ENCODE measurements at places on chromosomes 6 and 20.

- DNase-seq = peak; percentile 76
These were observed 122.5 kb upstream of the SLC2A12 start for GRCh38 chr6:134174672-134175531.

- DNase-seq = no peak
These were observed 32.6 kb upstream of the MPC1 start for GRCh38 chr6:166415306-166415705.

- DNase-seq = no peak
These were observed 43.5 kb downstream of the PERP start for GRCh38 chr6:138063726-138064125.

GRCh38 chr6:38039502-38039901 lies 220.0 kb downstream of the ZFAND3 start:
- DNase-seq = no peak

- no peak for DNase-seq
These were observed 96.9 kb upstream of the VGLL2 start for GRCh38 chr6:117168296-117169063.

DNA sequence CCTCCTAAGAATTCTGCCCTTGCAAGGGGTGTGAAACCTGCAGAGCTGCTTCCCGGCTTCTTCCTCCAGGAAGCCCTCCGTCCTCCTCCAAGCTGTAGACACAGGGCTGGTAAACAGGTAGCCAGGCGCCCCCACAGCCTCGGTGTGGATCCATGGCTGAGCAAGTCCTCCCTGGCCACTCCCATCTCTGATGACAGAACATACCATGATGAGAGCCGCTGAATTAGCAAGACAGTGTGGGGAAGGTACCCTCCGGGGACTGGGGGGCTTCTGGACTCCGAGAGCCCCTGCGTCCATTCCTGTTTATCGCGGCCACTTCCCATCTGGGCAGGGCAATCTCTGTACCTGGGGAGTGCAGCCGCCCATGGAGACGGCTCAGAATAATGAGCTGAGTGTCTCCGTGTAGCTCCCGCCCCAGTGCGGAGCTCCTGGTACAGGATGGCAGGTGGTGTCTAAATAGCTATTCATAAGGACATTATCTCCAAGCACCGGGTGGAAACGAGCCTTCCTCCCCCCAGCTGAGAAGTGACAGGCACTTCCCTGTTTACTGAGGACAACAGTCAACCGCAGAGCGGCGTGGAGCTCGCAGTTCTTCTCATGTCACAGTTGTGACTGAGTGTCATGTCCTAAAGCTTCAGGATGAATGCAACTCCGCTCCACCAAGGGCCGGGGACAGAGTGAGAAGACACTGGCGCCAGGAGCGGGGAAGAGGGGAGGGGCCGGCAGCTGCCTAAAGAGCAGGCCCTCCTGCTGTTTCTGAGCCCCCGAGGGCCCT lies 22.7 kb upstream of the NTSR1 start:
- peak; percentile 96 for DNase-seq

DNA sequence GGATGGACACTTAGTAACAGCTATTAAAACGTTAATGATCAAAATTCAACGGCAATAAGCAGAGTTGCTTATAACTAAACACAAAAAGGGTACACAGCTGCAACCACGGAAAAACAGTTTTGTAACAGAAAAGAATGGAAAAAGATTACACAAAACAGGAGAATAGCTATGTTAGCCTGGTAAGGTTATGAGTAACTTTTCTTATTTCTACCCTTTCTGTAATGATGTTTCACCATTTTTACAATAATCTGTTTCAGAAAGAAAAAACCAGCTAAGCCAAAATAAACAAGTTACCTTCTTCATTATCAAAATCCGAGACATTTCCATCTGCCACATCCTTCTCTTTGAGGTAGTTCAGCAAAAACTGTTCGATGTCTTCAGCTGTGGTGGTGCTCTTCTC lies 27.4 kb downstream of the TTI1 start:
- no peak for DNase-seq

DNA sequence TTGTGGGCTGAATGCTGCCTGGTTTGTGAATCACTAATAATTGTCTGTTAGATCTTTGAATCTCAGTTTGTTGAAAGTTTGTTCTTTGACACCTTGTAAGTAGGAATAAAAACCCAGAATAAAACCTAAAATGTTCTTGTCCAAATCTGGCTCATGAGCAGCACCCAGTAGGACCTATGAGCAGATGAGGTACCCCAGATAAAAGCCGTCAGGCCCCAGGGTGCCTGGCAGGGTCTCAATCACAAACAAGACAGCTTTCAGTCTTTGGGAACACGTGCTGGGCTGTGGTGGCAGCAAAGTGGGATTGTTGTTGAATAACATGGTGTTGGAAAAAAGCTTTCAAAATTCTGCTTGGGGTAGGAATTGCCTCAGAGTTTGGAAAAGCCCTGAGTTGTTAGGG lies 52.1 kb upstream of the ECI2 start:
- no peak for DNase-seq

DNA sequence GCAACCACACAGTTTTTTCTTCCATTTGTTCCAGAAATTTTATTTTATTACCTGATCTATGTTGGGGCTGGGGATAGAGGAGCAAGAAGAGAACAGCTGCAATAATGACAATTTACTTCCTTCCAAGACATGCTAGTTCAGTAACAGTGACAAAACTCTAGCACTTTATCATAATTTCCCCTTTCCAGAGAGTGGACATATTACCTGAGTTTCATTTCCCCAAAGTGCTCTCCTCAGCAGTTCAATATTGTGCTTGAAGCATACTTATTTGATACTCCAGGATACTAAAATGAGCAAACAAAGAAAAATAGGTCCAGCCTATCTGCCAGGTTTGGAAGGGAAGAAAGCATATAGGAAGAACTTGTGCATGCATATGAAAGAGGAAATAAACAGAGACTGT lies 157.7 kb downstream of the ID4 start:
- DNase-seq = no peak

DNA sequence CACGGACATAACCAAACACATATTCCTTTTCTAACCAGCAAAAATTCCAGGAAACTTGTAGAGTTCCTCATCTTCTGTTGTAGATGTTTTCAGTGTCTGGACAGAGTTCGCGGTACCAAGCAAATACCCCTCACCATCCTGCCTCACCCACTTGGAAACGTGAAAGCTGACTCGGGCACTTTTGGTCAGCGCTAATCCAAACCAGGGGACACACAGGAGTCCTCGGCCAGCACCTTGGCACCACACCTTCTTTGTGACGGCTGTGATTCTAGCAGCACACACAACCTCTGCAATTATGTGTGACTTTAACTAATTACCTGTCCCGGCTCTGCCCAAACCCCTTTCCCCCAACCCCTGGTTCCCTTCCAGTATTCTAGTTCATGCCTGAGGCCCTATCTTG lies 58.1 kb downstream of the PLAGL1 start:
- no peak for DNase-seq

GRCh38 chr20:48721324-48722001 lies 106.3 kb downstream of the PREX1 start:
- DNase-seq = no peak

DNA sequence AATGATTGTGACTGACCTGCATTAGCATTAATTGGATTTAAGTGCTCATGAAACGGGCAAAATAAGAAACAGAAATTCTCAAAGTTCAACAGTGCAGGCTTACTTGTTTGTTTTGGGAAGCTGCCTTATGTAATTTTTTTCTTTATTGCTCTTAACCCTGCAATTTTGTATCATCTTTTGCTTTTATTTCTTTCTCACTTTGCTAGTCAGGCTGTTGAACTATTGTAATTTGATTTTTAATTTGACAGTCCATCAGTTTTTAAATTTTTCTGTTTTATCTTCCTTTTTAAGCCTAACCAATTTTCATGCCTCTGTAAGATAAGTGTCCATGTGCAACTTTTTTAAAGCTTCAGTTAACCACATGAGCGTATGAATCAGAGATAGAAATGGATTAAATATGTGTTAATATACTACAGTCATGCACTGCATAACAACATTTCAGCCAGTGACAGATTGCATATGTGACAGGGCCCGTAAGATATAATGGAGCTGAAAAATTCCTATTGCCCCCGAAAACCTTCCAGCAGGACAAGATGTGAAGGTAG lies 44.6 kb downstream of the PEX7 start:
- DNase-seq = no peak

DNA sequence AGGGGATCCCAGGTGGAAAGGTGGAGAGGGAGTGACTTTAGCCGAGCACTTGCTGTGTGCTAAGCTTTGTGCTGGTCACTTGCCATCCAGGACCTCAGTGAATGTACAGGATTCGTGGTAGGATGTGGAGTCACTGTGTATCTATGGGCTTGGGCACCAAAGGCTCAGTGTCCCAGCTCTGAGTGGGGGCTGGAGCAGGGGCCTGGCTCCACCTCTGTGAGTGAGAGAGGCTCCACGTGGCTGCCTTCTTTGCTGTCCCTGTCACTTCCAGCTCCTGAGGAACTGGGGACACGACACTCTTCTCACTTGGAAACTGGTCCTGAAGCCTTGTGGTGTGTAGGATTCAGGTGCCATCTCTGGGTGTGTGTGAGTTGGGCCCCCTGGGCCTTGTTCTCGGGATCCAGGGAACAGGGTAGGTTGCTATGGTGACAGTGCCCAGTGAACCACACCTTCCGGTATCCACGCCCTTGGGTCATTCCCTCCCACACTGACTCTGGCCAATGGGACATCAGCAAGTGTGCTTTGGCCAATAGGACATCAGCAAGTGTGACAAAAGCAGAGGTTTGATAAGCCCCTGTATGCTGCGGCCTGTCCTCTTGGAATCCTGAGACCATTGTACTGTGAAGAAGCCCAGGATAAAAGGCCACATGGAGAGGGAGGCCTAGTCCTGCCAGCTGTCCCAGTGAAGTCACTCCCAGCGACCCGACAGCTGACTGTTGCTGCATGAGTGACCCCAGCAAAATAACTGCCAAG lies 87.7 kb downstream of the CDH22 start:
- DNase-seq = no peak

DNA sequence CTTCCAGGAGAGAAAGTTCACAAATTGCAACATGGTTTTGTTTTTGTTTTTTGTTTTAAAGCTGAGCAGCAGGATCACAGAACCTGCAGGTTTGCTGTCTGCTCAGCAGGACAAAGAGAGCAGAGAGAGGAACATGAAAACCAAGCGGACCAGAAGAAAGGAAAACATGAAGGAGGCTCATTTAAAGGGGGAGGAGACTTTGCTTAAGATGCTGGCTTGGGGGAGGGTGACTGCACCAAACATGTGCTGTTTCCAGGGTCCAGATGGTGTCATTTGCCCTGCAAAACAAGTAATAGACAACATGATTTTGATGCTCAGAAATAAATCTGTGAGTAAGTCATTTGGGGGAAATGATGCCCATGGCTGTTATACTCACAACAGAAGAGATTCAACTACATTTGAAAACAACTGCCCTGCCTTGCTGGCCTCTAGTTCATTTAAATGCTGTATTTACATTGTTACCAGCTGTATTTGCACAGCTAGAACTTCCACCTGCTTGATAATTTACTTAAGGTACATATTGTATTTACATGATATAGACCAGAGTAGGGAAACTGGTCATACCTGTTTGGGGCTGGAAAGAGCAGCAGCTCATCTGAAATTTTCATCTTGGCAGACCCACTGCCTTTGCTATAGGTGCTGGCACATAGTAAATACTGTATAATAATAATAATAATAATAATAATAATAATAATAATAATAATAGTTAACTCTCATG lies 32.2 kb upstream of the CHD6 start:
- no peak for DNase-seq

DNA sequence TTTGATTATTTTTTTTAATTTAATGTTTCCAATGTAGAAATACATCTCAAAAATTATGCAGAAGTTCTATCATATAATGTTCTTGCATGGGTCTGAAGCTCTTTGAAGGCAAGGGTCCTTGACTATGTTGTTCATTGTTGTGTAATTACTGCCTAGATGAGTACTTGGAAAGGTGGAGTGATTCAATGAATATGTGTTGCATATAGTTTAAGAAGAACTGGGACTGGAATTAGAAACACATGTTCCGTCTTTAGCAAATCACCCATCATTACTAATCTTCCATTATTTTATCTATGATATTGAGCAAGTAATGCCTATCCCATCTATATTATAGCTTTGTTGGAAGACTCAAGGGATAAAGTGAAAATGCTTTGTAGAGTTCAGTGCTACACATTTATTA lies 147.3 kb downstream of the LAMA2 start:
- DNase-seq = no peak

DNA sequence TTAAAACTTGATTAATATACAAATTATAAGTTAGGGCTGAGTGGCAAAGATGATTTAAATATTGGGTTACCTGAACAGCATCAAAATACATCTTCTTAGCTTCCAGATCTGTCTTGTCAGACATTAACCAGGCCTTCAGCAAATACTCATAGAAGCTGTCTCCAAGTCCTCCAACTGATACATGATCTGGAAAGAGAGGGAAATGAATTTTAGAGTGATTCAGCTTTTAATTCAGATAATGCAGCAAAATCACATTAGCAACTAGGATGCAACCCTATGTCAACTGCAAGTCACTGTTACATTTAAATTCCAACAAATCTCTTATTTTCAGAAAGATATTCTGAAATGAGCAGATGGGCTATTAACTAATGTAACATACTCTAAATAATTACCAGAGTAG lies 115.2 kb upstream of the FAM184A start:
- no peak for DNase-seq

- DNase-seq = peak; percentile 24
These were observed 166.5 kb upstream of the MYLIP start for GRCh38 chr6:15962449-15962764.

GRCh38 chr6:3026791-3027626 lies 27.3 kb downstream of the NQO2 start:
- DNase-seq = no peak

DNA sequence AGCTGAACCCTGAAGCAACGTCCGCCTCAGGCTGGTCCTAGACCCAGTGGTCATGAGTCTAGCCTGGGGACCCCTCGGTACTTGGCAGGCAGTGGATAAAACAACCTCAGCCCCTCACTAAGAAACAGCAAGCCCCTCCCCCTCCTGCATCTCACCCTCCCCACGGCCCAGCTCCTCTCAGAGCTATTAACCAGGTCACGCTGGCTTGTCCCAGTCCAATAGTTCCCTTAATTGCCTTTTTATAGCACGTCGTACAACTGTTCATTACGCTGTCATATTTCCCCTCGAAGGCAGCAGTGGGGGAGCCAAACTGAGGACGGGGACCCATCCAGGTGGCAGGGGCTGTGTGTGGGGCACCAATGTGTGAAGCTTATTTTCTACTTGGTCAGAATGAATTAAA lies 8.6 kb upstream of the SLC32A1 start:
- DNase-seq = no peak

DNA sequence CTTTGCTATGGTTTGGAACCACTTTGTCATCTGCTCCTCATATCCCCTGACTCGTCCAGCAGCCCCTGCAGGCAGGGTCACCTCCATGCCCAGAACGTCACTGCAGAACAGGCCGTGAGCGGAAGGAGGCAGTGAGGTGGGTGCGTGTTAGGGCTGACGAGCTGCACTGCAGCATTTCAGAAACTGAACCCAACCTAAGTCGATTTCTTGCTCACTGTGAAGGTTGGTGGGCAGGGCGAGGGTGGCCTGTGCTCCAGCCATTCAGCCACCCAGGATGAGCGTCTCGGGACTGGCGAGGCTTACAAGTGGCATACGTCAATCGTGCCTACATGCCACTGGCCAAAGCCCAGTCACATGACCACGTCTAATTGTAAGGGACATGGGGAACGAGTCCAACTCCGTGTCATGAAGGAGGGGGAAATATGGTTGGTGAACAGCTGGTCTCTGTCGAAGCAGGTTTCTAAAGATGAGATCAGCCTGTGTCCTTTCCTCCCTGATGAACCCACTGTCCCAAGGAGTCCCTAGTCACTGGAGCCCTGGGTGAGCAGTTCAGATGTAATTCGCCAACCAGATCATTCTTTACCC lies 289.1 kb downstream of the TAF4 start:
- DNase-seq = no peak

- DNase-seq = no peak
These were observed 2.8 kb upstream of the MAPK13 start for GRCh38 chr6:36127462-36128016.

All from Kasumi-1 (cell line).